ENCODE measurements at places on chromosomes 7 and 10. TPM values are rescaled to one million over a fixed set of nuclear protein-coding genes. Genes with fewer than 3 reads are reported as not detected.

The HOXA5 gene
- total RNA-seq: 7.0 TPM

The SEC31B gene
- 1.7 TPM for total RNA-seq

The DKK1 gene
- total RNA-seq: not detected

The TUBB8 gene
- total RNA-seq: not detected

The IQUB gene
- 0.42 TPM for total RNA-seq

The CHCHD2 gene
- 822 TPM for total RNA-seq

The FAM25A gene
- not detected for total RNA-seq

The OR6V1 gene
- total RNA-seq: not detected

The ACBD5 gene
- 24.0 TPM for total RNA-seq

The IKZF1 gene
- 0.22 TPM for total RNA-seq

The FOXI2 gene
- not detected for total RNA-seq

The PDK4 gene
- 2,371 TPM for total RNA-seq

The GRIFIN gene
- not detected for total RNA-seq

The ADAM22 gene
- 0.16 TPM for total RNA-seq

The ADAMTS14 gene
- not detected for total RNA-seq

The IFIT1B gene
- not detected for total RNA-seq

The NRAP gene
- 811 TPM for total RNA-seq

The PDE6C gene
- not detected for total RNA-seq

The OPTN gene
- 528 TPM for total RNA-seq

The FAM20C gene
- total RNA-seq: 9.6 TPM

The UPK3BL2 gene
- total RNA-seq: not detected

The TMEM213 gene
- total RNA-seq: not detected
